ENCODE measurements at places on chromosomes 2 and 18. TPM values are rescaled to one million over a fixed set of nuclear protein-coding genes. Genes with fewer than 3 reads are reported as not detected.

Gene CCDC68
- total RNA-seq: 3.9 TPM

Gene DHRS9
- total RNA-seq: not detected

Gene DIPK1C
- not detected for total RNA-seq

Gene SPDYA
- 0.79 TPM for total RNA-seq

Gene KLHL30
- 1.6 TPM for total RNA-seq

Gene GKN1
- not detected for total RNA-seq

Gene MDH1B
- total RNA-seq: 1.7 TPM

Gene SPOPL
- total RNA-seq: 13.9 TPM

Gene LYG1
- total RNA-seq: not detected

Gene TMEM17
- 2.2 TPM for total RNA-seq

Gene REG3G
- total RNA-seq: not detected

Gene RGPD3
- 0.13 TPM for total RNA-seq

Gene RGPD8
- 12.9 TPM for total RNA-seq

Gene FIGN
- total RNA-seq: 1.3 TPM

Gene PLEK
- total RNA-seq: 0.13 TPM

Gene POTEE
- under 0.01 TPM for total RNA-seq

Gene CD8A
- not detected for total RNA-seq

Gene GBX2
- not detected for total RNA-seq

Gene BMP10
- total RNA-seq: not detected

Gene SAG
- total RNA-seq: not detected

Gene SLC5A7
- not detected for total RNA-seq

Gene HTR2B
- 269 TPM for total RNA-seq

Gene NEURL3
- total RNA-seq: not detected

Gene EVX2
- total RNA-seq: not detected

Gene LCT
- total RNA-seq: not detected

Gene PLA2R1
- 50.0 TPM for total RNA-seq

Gene RFX8
- total RNA-seq: 20.3 TPM

Gene SERPINE2
- 1,107 TPM for total RNA-seq

Gene GAD1
- not detected for total RNA-seq

Gene OR6B2
- not detected for total RNA-seq

Measured in aortic smooth muscle cell (primary cell).